Fibroblast of skin of left biceps (primary cell): ENCODE measurements at places on chromosomes 7 and 10.

- DNase-seq, result peak; percentile 80
Observed at GRCh38 chr7:30068117-30068516, 39.9 kb downstream of the PLEKHA8 start.

DNA sequence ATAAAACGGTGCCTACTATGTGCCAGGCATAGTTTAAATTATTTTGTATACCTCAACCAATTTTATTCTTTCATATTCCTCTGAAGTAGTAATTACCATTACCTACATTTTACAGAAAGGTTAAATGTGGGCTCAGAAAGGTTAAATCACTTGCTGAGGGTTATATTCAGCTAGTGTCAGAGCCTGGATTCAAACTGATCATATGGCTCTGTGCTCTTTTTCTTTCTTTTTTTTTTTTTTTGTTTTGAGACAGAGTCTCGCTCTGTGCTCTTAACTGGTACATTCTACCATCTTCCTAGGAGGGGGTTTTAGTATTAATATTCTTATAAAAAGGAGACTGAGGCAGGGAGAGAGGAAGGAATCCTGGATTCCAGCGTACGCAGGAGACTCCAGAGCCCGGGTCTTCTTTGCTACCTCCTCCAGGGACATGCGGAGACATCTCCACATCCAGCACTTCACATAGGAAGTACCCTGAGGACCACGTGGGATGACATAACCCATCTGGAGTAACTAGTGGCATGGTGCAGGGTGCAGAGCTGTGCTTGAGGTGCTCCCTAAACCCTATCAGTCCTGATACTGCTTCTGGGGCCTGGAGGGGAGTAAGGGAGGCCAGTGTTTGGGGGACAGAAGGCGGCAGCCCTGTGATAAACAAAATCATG is 29.6 kb upstream of the ATXN7L1 start:
- no peak for DNase-seq

- DNase-seq, result no peak
Observed at GRCh38 chr7:100632951-100633717, 8.2 kb downstream of the TFR2 start.

DNA sequence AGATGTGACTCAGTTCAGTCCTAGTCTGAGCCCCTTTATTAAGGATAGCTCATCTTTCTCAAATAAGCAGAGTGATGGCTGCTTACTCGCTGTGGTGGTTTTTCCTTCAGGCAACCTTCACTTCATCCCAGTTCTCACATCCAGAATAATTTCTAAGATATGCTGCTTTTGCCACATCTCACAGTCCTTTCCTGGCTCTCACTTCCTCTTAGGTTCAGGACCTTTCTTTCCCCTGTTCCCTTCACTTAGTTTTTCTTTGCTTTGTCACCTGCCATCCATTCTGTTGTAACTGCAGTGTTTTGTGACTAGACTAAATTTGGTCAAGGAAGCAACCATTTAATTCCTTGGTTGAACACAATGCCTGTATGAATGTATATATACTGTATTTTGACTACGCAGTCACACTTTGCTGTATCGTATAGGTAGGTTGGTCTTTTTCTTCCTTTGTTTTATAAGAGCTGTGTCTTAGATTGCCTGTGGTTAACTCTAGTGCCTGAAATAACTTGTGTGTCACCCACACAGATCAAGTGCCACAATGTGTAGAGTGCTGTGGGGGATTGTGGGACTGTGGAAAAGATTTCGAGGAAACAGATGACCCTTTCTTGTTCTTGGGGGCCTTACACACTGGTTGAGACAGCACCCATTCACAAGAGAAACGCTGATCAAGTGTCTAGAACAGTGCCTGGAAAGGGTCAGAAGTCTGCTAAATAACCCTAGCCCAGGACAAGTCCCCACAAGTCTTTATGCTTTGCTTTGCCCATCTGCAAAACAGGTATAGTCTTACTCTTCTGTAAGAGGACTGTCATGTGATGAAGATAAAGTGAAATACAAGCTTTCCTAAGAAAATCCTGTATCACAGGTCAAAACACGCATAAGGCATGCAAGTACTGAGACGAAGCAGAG is 2.6 kb downstream of the ZNF655 start:
- no peak for DNase-seq

- no peak for DNase-seq
Observed at GRCh38 chr7:101690061-101690460, 61.0 kb upstream of the MYL10 start.

DNA sequence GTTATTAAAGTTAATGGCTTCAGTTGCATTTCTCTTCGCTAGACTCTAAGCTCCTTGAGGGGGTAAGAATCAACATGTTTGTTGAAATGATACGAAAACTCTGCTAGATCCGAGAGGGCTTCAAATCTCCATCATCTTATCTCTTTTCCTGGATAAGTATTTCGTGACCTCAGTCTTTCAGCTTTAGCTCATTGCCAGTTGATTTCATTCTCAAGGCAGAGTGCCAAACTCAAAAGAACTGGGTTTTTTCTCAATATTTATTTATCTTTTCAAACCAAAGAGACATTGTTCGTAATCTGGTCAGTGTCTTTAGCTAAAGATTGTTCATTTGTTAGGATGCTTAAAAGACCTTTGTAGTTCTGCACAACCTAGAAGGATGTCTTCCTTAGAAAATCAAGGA is 108.9 kb downstream of the ARID5B start:
- no peak for DNase-seq

GRCh38 chr7:29359482-29360093 is 165.0 kb downstream of the CHN2 start:
- DNase-seq, result no peak

DNA sequence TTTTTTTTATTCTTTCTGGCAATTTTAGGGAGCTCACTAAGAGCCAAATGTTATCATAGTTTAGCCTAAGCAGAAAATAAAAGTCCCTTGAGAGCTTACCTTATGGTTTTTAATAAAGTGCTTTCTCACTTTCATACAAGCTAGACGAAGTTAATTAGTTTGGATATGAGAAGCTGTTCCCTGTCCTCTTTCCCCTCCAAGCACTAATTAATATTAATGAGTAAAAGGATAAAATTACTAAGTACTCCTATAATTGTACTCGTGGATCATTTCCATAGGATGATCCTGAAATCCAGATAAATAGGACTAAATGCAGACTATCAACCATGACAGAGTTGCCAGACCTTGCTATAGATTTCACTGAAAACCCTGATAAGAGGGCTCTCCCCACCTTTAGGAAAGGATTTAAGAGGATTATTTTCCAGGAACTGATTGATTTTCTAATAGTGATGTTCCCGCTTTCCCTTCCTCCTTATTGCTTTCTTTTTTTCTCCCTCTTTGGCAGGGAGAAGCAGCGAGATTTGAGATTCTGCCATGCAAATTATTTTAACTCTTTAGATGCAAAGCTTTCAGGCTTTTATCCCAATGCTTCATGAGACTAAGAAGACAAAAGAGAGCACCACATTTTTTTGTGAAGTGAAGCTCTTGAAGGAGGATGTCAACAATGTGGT is 58.3 kb upstream of the HECW1 start:
- no peak for DNase-seq

- DNase-seq, result no peak
Observed at GRCh38 chr10:99005254-99005653, 230.4 kb downstream of the HPSE2 start.
